ENCODE measurements at places on chromosomes 4 and X. TPM values are rescaled to one million over a fixed set of nuclear protein-coding genes. Genes with fewer than 3 reads are reported as not detected.
A peak's percentile ranks its signal among the peaks of the same experiment; 100 is the strongest.

Gene ADAD1
- not detected for polyA plus RNA-seq

Gene UGT2B15
- not detected for polyA plus RNA-seq

- peak; percentile 46 for DNase-seq
These were observed 61.5 kb upstream of the AP1S2 start for GRCh38 chrX:15915959-15916703.

GRCh38 chrX:2784026-2784425 is 32.2 kb downstream of the XG start:
- peak; percentile 28 for DNase-seq

DNA sequence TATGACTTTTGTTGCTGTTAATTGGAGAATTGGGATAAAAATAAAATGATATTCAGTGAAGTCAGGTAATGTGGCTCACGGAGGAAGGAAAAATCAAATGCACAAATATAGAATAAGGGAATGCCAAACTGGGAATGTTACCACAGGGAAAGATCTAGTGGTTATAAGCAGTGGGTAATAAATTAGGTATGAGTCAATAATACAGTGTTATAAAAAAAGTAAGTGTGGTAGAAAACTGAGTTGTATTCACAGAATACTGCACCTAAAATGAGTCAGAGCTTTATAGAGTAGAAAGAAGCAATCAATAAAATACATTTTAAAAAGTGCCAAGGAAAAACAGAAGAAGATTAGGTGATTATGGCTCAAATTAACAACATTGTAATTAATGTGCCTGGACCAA is 34.5 kb downstream of the INTS12 start:
- DNase-seq = no peak

DNA sequence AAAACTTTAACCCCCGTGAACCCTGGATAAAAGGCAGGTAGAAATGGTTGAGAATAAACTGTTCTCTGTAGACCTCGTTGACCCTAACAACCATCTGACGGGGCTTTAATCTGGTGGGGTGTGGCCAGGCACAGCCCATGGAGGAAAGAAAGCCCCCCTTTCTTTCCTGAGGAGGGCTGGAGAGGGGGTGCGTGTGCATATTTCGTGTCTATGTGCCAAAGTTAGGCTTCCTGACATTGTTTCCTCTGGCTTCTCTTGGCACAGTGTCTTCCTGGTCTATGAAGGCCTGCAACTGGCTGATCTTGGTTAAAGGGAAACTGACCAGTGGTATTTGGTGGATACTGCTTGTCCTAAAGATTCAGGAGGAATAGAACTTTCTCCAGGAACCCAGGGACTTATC is 97.1 kb downstream of the MGST2 start:
- peak; percentile 53 for DNase-seq

Measured in cardiac muscle cell (in vitro differentiated cells and primary cell).